ENCODE measurements at places on chromosomes 13 and 19. TPM values are rescaled to one million over a fixed set of nuclear protein-coding genes. Genes with fewer than 3 reads are reported as not detected.

Gene NTN5
- 0.14 TPM for total RNA-seq

Gene HSPB6
- 77.2 TPM for total RNA-seq

Gene NBEA
- 24.2 TPM for total RNA-seq

Gene HCST
- 1.2 TPM for total RNA-seq

Gene ZNF578
- 9.5 TPM for total RNA-seq

Gene LILRA2
- total RNA-seq: not detected

Gene CEBPA
- 0.14 TPM for total RNA-seq

Gene NTF4
- total RNA-seq: not detected

Gene ZNF813
- total RNA-seq: 4.5 TPM

Gene BEST2
- total RNA-seq: not detected

Gene CYP4F22
- not detected for total RNA-seq

Gene FRY
- total RNA-seq: 32.3 TPM

Gene TNFSF9
- 0.14 TPM for total RNA-seq

Gene FAM174C
- total RNA-seq: 45.4 TPM

Gene ZNF772
- 17.4 TPM for total RNA-seq

Gene SAMD4B
- total RNA-seq: 100 TPM

Gene ANKRD24
- total RNA-seq: 2.9 TPM

Gene OR10H1
- not detected for total RNA-seq

Gene LRRC4B
- 0.18 TPM for total RNA-seq

Gene CLEC17A
- not detected for total RNA-seq

Data from smooth muscle cell of the umbilical artery (primary cell).